ENCODE measurements at places on chromosomes 11 and 22.
A peak's percentile ranks its signal among the peaks of the same experiment; 100 is the strongest.

DNA sequence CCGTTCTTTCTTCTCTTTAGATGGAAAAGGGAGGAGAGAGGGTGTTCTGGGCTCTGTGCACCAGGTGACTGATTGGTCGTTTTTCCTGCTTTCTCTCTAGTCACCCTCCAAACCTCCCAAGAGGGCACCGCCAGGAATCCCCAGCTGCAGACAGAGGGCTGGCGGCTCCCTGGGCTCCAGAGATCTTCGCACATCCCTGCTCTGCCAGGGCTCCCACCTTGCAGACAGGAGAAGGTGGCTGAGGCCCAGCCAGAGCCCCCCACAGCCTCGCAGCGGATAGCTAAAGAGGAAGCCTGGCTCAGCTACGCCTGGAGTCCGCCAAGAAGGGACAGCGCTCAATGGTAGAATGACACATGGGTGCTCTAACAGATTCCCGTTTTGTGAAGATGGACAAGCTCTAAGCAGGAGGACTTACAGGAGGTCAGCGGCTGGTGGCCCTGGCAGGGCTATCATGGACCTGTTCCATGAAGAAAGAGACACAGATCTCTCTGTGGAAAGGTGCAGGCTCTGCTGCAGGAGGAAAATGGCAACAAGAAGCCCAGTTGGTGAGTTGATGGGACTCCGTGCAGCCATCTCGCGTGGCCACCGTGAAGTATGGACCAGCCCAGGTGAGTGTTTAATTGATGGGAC is 976.9 kb downstream of the BRD1 start:
- no peak for DNase-seq

DNA sequence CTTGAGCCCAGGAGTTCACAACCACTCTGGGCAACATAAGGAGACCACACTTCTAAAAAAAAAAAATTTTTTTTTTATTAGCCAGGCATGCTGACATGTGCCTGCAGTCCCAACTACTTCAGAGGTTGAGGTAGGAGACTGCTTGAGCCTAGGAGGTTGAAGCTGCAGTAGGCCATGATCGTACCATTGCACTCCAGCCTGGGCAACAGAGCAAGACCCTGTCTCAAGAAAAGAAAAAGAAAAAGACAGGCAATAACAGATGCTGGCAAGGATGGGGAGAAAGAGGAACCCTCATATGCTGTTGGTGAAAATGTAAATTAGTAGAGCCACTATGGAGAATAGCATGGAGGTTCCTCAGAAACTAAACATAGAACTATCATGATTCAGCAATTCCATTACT is 64.8 kb downstream of the PAK1 start:
- DNase-seq = no peak

DNA sequence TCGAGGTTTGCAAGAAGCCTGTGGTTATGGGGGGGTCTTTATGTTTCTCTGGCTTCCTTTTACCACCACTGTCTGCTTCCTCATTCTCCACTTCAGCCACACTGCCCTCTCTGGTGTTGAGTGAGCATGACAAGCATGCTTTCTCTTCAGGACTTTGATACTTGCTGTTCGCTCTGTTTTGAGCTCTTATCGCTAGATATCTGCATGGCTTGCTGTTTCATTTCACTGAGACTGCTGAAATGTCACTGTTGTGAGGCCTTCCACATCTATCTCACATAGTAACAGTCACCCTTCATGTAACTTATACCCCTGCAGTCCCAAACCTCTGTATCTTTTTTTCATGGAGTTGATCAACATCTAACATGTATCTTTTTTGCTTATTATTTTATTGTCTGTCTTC is 59.8 kb downstream of the TMEM135 start:
- no peak for DNase-seq

DNA sequence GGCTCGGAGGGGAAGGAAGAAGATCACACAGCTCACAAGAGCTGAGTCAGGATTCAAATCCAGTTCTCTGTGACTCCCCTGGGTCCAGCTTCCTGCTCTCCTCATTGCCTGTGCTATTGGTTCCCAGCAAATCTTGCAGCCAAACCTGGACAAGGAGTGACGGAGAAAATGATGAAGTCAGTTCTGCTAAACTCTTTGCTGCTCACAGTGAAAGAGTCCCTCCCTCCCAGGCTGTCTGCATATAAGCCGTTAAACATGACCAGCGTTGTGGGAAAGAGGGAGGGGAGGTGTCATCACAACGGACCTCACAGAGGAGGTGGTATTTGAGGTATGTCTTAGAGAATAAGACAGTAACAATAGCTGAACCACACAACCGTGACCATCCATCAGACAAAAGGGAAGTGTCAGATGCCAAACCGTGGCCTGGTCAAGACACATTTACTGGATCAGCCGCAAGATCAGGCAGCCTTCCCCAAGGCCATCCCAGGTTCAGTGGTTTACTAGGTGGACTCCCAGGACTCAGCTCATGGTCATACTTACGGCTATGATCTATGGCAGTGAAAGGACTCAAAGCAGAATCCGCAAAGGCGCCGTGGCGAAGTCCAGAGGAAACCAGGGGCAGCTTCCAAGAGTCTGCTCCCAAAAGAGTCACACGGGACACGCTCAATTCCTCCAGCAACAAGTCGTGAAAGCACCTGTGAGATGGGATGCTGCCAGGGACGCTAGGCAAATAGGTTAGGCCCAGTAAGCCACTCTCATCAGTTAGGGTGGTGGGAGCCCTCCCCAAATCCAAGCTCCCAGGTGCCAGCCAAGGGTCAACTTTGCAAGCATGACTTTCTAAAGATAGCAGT is 2.8 kb upstream of the CYTH4 start:
- DNase-seq = no peak

GRCh38 chr11:10796191-10796590 is 12.5 kb downstream of the EIF4G2 start:
- DNase-seq = no peak

DNA sequence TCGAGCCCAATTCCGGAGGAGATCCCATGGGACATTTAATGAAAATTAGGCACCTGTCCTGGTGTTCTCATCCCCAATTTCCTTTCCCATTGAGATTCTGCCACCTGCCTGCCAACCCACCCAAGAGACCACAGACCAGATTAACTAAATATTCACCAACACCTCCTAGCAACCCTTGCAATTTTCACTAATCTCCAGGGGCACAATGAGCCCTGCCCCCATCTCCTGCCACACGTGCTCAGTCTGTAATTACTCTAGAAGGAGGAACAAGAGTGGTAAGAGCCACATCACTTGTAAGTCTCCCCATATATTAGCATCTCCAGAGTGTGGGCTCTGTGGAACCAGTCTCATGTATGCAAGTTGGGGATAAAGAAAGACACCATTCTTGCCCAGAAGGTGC is 38.0 kb downstream of the IL18BP start:
- DNase-seq = no peak

- no peak for DNase-seq
Observed at GRCh38 chr11:128508770-128509510, 78.4 kb downstream of the ETS1 start.

DNA sequence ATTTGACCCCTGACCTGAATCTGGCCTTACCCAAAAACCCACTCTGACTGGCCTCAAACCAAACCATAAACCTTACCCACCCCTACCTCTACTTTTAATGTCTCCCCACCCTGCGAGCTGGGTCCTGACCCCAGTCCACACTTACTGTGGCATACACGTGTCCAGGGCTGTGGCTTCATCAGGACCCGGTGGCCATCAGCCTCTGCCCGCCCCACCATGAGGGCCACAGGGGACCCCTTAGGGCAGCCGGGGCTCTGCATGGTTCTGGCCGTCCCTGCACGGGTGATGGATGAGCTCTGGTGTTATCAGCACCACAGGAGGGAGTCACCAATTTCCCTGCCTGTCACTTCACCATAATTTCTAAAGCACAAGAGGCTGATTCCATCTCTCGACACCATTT is 87.5 kb upstream of the LMO1 start:
- DNase-seq = no peak

GRCh38 chr11:125679397-125679796 is 1.2 kb downstream of the ACRV1 start:
- no peak for DNase-seq

DNA sequence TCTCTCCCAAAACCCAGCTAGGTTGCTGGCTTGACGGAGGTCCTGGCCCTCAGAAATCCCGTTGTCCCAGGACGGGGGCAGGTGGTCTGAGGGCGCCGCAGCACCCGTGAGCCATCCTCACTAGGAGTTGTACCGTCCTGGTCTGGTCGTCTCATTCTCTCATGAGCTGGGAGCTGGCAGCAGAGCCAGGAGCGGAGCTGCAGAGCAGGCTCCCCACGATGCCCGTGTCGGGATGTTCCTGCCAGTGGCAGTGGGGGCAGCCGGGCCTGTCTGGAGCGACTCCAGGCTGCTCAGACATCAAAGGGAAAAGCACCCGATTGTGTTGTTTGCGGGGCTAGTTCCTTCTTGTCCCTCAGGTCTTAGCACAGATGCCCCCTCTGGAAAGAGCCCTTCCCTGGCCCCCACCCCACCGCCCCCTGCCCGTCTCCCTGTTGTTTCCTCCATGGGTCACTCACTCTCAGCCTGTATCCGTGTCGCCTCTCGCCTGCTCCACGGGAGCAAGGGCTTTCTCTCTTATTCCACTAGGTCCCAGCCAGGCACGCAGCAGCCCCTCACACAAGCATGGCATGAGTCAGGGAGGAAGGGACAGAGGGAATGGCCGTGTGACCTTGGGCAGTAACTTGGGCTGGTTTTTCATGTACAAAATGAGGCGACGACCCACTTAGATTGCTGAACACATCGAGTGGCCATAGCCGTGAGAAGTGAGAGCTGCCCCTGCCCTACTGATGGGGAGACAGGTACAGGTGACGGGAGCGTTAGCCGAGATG is 23.2 kb upstream of the MGAT3 start:
- no peak for DNase-seq

DNA sequence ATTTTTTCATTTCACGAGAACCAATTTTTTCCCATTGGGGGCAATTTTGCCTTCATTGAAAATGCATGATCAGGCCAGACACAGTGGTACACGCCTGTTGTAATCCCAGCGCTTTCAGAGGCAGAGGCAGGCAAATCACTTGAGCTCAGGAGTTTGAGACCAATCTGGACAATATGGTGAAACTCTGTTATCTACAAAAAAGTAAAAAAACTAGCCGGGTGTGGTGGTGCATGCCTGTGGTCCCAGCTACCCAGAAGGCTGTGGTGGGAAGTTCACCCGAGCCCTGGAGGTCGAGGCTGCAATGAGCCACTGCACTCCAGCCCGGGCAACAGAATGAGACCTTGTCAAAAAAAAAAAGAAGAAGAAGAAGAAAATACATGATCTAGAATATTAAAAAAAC is 19.2 kb upstream of the UPK3A start:
- no peak for DNase-seq

DNA sequence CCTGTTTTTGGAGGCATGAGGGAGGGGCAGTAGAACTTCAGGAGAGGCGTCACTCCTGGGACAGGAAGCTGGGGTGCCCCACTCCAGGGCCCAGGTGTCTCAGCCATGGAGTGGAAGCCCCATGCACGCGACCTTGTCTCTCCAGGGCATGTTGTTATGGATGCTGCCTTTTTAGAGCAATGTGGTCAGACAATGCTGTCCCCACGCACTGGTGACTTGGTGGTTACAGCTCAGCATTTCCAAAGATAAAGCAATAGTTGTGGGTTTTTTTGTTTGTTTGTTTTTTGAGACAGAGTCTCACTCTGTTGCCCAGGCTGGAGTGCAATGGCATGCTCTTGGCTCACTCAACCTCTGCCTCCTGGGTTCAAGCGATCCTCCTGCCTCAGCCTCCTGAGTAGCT is 22.3 kb downstream of the EIF4G2 start:
- DNase-seq = no peak

DNA sequence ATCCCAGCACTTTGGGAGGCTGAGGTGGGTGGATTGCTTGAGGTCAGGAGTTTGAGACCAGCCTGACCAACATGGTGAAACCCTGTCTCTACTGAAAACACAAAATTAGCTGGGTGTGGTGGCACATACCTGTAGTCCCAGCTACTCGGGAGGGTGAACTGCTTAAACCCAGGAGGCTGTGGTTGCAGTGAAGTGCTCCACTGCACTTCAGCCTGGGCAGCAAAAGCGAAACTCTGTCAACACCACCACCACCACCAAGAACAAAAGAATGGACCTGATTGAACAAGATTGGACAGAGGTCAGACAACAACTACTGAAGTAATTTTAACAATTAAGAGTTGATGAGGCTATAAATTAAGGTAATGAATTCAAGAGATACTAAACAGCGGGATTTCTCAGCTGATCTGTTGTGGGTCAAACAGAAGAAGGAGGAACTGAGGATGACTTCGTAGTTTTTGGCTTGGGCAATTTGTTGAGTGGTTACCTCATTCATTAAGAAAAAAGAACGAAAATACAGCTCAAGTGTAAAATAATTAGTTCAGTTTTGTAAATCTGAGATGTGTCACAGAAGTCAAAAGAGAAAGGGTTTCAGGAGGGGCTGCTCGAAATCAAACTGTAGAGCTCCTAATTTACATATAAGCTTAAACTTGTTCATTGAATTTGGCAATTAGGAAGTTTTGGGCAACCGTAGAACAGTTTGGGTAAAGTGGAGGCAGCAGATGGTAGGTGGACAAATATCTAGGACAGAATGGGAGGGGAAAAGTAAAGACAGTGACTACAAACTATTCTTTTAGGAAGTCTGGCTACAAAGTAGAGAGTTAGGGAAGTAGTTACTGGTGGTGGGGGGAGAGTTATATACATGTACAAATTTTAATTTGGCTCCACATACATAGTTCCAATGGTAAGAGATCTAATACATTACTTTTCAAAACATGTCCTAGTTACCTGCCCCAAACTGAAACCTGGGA is 4.5 kb downstream of the IL18 start:
- no peak for DNase-seq

DNA sequence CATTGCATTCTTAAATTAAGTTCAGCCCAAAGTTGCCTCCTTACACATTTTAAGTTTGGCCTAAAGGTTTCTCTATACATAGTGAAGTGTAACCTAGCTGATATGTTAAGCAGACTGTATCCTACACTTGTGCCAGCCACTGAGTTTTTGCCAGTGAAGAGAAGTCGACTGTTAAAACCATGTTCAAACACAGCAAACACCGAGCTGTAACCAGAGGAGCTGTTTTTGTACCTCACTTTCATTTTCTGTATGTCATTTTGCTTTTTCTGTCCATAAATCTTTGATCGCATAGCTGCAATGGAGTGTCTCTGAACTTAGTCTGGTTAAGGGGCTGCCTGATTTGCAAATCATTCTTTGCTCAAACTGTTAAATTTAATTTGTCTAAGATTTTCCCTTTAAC is 403.7 kb downstream of the LUZP2 start:
- no peak for DNase-seq

GRCh38 chr22:30920407-30920806 is 48.2 kb downstream of the MORC2 start:
- DNase-seq = peak; percentile 10

DNA sequence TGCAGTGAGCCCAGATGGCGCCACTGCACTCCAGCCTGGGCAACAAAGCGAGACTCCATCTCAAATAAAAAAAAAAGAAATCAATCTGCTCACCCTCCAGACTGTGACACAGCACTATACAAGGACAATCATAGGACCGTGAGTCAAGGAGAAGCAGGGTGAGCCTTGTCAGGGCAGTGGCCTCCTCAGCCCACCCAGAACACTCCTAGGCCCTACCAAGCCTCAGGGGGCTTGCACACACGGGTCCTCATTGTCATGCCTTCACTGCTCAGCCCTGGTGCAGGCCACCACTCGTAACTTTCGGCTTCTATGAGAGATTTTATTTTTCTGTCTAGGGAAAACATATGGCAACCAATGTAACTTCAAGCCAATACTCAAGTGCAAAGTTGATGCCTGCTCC is 35.8 kb downstream of the DGCR2 start:
- no peak for DNase-seq

GRCh38 chr11:95877291-95877690 is 46.6 kb downstream of the MTMR2 start:
- DNase-seq = peak; percentile 98

GRCh38 chr22:47371263-47372090 is 609.0 kb downstream of the TBC1D22A start:
- no peak for DNase-seq

All from non-pigmented ciliary epithelial cell (primary cell).